WTC11 (cell line): ENCODE measurements at places on chromosomes 3 and 15.

- no peak for DNase-seq
Observed at GRCh38 chr3:72372161-72372560, 476.1 kb downstream of the SHQ1 start.

DNA sequence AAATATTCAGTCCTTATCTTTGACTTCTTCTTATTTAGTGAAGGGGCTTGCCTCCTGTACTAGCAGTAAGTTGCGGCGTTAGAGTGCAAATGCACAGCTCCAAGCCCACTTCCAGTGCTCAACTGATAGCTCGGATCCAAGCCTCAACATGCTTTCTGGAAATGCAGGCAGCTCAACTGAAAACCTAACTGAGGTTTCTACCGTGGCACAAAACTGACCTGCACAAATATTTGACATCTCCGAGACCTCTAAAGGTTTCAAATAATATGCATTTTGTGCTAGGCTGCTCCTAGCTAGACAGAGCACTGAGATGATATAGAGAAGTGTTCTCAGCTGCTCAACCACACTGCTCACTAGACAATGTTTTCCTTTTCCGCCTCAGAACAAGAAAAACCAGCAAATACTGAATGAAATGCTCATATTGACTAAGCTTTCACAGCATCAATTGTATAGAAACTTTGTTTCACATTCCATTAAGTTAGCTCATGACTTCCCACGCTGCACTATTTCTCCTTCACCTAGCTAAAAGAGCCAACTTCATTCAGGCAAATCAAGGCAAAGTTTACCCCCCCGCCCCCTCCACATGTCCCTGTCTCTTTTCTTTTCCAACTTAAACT is 822 bp downstream of the ZNF385D start:
- no peak for DNase-seq

- no peak for DNase-seq
Observed at GRCh38 chr3:9701711-9702110, 1.9 kb upstream of the CPNE9 start.

DNA sequence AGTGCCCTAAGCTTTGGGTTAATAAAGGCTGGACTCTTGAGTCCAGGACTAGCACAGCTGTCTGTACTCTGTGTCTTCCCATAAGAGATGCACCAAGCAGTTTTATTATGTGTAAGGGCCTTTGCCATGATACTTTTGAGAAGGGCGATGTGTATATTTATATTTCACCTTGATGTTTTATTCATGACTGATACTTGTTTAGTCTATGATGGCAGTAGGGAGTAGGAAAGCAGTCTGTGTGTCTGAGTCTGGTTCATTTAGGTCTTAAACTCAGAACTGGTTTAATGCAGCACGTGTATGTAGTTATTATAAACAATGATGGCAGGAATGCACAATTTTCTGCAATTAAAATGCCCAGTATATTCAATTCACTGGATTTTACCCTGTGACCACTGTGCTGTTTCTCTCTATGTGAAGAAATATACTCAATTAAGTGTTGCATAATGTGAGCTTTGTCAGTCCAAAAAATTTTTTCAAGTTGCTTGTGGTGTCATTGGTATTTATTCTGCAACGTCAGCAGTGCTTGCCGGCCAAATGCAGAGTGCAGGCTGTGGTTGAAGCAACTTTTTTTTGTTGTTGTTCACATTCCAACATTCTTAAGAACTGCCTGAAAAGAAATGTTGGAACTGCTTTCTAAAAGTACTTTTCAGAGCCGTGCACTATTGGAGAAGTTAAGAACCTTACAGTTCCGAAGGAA is 423.7 kb upstream of the SEMA6D start:
- no peak for DNase-seq

- DNase-seq: no peak
Observed at GRCh38 chr15:28909958-28910500, 24.3 kb downstream of the APBA2 start.

GRCh38 chr3:156620260-156620659 is 54.1 kb upstream of the TIPARP start:
- no peak for DNase-seq

- DNase-seq: no peak
Observed at GRCh38 chr15:41096178-41096577, 19.9 kb downstream of the INO80 start.

- no peak for DNase-seq
Observed at GRCh38 chr15:92809880-92810361, 90.2 kb upstream of the CHD2 start.
